ENCODE measurements at places on chromosomes 1 and 21. TPM values are rescaled to one million over a fixed set of nuclear protein-coding genes. Genes with fewer than 3 reads are reported as not detected.

GRCh38 chr21:24097181-24097580 lies 1510.1 kb downstream of the MRPL39 start:
- H3K36me3 ChIP-seq: no peaks in the 10 kb centered on the region
- H3K4me1 ChIP-seq: no peaks in the 10 kb centered on the region

- H3K36me3 ChIP-seq: no peaks in the 10 kb centered on the region
- H3K27me3 ChIP-seq: peaks cover 10% of the 10 kb centered on the region
- H3K27ac ChIP-seq: no peak overlapping the region
Observed at GRCh38 chr1:234499943-234500245, 20.9 kb upstream of the TARBP1 start.

- H3K27ac ChIP-seq: no peak overlapping the region
- peaks cover 11% of the 10 kb centered on the region for H3K27me3 ChIP-seq
- no peak overlapping the region for H3K4me3 ChIP-seq
- DNase-seq: no peak
- no peaks in the 10 kb centered on the region for H3K4me1 ChIP-seq
Observed at GRCh38 chr1:18256282-18257235, 149.0 kb downstream of the IGSF21 start.

GRCh38 chr1:22772014-22772413 lies 61.4 kb downstream of the EPHB2 start:
- peaks cover 2% of the 10 kb centered on the region for H3K27me3 ChIP-seq
- H3K4me1 ChIP-seq: no peaks in the 10 kb centered on the region
- no peak overlapping the region for H3K4me3 ChIP-seq
- DNase-seq: no peak

- no peak overlapping the region for H3K4me3 ChIP-seq
- DNase-seq: no peak
- H3K4me1 ChIP-seq: peaks cover 8% of the 10 kb centered on the region
- no peaks in the 10 kb centered on the region for H3K27me3 ChIP-seq
- H3K27ac ChIP-seq: no peak overlapping the region
Observed at GRCh38 chr1:175976865-175977642, 230.0 kb downstream of the COP1 start.

Gene LCE3D
- polyA plus RNA-seq: not detected

Gene CD48
- polyA plus RNA-seq: 229 TPM

Gene ZBTB8B
- not detected for polyA plus RNA-seq

DNA sequence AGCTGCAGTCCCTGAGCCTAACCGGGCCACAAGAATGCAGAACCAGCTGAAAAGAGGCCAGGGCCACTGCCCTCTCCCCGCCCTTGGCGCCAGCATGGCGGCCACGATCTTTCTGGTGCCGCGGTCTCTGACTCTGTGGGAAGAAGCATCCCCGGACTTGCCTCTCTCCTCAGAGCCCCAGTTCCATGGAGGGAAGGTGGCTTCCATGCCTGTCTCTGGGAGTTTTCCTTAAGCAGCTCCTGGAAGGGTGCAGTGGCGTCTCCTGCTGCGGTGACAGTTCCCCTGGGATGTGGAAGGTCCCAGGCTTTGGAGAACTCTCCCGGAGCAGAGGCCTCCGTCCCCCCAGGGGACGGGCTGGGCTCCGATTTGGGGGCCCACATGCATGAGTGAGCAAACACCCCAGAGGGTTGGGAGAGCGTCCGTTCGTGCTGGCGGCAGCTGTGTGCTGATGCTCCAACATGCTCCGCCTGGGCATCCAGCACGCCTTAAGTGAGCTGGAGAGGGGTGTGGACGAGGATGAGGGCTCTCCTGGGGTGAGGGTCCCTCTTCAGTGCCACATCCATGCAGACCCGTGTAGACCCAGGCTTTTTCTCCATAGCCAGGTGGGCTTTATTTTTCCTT lies 109.8 kb upstream of the COL6A1 start:
- H3K27me3 ChIP-seq: peaks cover 2% of the 10 kb centered on the region
- H3K4me1 ChIP-seq: peaks cover 1% of the 10 kb centered on the region
- no peak overlapping the region for H3K27ac ChIP-seq
- H3K4me3 ChIP-seq: no peak overlapping the region
- no peak for DNase-seq

Gene C1orf35
- 16.6 TPM for polyA plus RNA-seq

GRCh38 chr21:38669186-38669585 lies 136.5 kb upstream of the ETS2 start:
- H3K4me3 ChIP-seq: no peak overlapping the region
- no peak for DNase-seq
- H3K4me1 ChIP-seq: no peaks in the 10 kb centered on the region
- no peaks in the 10 kb centered on the region for H3K36me3 ChIP-seq

Gene NHLH1
- not detected for polyA plus RNA-seq

GRCh38 chr1:70195342-70195741 lies 10.0 kb downstream of the LRRC40 start:
- peaks cover 3% of the 10 kb centered on the region for H3K4me1 ChIP-seq
- peaks cover 2% of the 10 kb centered on the region for H3K27me3 ChIP-seq
- no peaks in the 10 kb centered on the region for H3K36me3 ChIP-seq
- H3K27ac ChIP-seq: no peak overlapping the region
- no peak for DNase-seq

DNA sequence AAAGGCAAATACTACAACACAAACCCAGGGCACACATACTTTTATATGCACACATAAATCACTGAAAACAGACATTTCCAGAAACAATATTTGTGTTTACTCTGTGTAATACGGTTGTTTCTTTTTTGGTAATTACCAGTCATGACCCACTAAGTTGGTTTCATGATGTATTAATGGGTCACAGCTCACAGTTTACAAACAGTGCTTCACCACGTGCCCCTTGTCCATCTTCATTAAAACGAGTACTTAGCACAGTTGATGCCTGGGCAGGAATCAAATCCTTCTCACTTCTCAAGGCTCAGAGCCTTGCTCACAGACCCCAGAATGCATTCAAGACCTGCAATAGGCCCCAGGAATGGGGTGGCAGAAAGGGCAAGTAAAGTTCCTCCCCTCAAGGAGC lies 13.8 kb downstream of the SSBP3 start:
- H3K27me3 ChIP-seq: no peaks in the 10 kb centered on the region
- peaks cover 15% of the 10 kb centered on the region for H3K36me3 ChIP-seq
- no peak overlapping the region for H3K27ac ChIP-seq

Gene AGL
- 6.1 TPM for polyA plus RNA-seq

Gene AQP10
- polyA plus RNA-seq: not detected
